NCI-H187 (cell line): ENCODE measurements at places on chromosomes 7 and 10.

- no peak for DNase-seq
Observed at GRCh38 chr10:133170092-133170491, 10.1 kb downstream of the KNDC1 start.

DNA sequence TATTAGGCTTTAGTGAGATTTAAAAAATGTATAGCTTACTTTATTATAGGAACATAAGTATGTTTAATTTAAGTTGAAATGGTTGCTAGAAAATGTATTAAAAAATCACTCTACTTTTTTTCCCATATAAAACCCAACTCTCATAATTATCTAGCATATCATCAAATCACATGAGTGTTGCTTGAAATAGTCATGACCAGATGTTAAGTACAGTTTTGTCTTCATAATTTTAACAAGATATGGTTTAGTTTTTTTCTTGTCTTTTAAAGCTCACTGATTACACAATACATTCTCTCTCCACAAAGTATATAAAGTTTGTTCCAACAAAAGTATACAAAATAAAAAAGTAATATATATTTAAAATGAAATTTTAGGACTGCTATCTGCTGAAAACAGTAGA lies 82.8 kb downstream of the HGF start:
- no peak for DNase-seq

GRCh38 chr7:125681508-125681907 lies 751.9 kb upstream of the POT1 start:
- DNase-seq = no peak

GRCh38 chr10:47370878-47371277 lies 13.2 kb downstream of the ZNF488 start:
- no peak for DNase-seq

GRCh38 chr7:40219917-40220316 lies 85.1 kb downstream of the SUGCT start:
- DNase-seq = no peak

GRCh38 chr7:49324707-49325106 lies 400.4 kb downstream of the CDC14C start:
- no peak for DNase-seq

DNA sequence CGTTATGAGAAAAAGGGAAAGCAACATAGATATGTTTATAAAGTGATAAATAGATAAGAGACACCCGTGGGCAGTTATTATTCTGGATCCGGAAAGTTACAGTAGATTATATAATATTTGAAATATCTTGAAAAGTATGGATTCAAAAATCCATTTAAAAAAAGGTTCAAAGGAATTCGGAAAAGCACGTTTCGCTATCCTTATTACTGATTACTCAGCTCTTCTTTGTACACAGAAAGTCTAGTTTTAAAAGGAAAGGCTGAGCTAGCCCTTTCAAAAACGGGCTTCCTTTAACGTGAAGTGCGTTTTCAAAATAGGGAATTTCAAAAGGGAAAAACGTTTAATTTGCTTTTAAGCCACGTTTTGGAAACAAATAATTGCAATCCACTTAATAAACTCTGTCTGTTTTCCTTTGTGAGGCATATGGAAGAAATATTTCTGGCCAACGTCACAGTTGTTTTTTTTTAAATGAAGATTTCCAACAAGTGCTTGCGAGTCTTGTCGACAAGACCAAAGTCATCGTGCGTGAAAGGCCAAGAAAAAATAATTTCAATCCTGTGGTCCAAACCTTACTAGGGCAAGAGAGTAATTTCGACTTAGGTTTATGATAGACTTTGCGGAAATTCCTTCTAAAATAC lies 2.2 kb upstream of the SKIDA1 start:
- peak; percentile 45 for DNase-seq

DNA sequence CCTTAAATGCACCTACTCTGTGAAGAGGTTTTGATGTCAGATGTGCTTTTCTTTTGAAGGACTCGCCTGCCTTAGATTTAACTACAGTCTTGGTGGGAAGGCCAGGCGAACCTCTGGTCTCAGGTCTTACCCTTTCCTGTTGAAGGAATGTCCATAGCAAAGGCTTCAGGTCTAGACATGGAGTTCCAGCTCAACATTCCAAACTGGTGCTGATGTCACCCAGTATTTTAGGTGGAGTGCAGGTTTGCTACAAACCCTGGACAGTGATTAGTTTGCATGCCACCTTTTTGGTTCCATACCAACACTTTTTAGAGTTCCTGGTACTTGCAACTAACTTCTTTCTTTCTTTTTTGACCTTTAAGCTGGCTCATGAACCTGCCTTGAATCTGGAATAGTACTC lies 258.7 kb downstream of the GFRA1 start:
- DNase-seq = no peak

DNA sequence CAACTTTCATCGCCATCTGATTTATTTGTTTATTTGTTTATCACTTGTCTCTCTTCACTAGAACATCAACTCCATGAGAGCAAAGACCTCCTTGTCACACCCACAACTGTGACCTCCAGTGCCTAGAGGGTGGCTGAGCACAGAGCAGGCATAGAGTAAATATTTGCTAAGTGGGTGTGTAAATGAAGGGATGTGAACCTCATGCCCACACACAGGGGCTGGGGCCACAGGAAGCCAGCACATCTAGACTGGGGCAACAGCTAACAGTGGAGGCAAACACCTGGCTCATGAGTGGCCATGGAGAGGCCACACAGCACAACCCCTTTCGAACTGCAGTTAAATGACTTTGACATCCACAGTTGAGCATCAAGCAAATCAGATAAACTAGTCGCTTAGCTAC lies 39.8 kb downstream of the AKR1B1 start:
- DNase-seq = no peak

GRCh38 chr10:33459602-33460001 lies 125.1 kb upstream of the NRP1 start:
- no peak for DNase-seq
